Sigmoid colon (tissue), 7 donors: ENCODE measurements at places on chromosomes 6 and 20.

DNA sequence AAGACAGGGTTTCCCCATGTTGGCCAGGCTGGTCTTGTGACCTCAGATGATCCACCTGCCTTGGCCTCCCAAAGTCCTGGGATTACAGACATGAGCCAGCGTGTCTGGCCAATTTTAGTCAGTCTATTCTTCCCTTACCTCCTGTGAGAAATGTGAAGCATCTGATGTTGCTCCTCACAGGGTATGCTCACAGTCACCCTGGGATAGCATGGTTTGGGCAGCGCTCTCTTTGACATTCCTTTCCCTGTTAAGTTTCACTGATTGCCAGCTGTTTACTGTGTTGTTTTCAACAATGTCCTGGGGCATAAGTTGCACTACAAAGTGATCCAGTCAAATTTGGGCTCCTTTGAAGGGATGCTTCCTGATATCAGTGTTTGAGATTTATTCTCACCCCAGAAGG lies 13.1 kb downstream of the CDC5L start:
- no peak for DNase-seq

DNA sequence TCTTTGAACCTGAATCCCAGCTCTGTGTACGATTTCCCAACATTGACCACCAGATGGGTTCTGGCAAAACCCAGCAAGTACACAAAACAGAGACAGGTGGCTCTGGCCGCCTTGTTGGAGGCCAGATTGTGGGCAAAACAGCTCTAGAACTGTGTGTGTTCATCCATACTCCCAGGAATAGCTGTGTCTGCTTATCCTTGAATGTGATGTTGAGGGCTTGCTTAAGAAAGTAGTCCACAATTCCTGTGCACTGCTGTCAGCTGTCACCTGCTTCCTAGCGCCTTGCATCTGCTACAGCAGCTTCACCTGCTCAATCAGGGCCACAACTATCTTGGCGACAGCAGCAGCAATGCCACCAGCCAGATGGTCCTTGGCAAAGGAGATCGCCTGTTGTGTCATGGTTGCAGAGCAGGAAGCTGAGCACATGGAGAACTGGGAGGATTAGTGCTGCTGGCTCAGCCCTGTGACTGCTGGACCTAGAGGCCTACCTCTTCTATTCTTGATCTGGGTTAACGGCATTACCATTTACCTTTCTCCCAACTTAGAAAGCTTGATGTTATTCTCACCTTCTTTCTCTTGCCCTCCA lies 3.7 kb upstream of the SMAP1 start:
- DNase-seq, result no peak

GRCh38 chr20:35876033-35876320 lies 78.3 kb downstream of the SCAND1 start:
- no peak for DNase-seq

- no peak for DNase-seq
Observed at GRCh38 chr6:128507337-128508310, 12.8 kb downstream of the PTPRK start.

GRCh38 chr6:85191656-85192055 lies 258.2 kb upstream of the NT5E start:
- DNase-seq, result no peak
